ENCODE measurements at places on chromosomes 12 and 14.

GRCh38 chr12:92482599-92482998 is 220.2 kb upstream of the PLEKHG7 start:
- DNase-seq: no peak

DNA sequence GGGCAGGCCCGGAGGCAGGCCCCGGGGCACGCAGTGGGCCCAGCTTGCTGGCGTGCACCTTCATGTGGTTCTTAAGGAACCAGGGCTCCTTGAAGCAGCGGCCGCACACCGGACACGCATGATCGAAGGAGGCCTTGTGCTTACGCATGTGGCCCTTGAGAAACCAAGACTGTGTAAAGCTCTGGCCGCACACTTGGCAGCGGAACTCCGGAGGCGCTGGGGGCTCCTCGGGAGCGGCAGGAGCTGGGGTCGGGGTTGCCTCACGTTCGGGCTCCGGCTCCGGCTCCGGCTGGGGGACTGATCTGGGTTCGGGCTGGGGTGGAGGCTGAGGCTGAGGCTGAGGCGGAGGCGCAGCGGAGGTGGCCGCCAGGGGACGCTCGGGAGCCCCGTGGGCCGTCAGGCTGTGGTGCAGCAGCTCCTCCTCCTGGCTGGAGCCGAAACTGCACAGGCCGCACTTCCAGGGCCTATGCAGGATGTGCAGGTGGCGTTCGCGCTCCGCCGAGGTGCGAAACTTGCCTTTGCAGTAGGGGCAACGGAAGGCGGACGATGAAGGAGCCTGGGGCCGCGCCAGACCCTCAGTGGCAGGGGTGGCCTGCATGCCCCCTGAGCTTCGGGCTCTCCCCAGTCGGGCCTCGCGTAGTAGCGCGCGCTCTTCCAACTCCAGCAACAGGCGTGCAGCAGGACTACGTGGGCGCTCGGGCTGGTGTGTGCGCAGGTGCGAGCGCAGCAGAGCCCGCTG is 6.0 kb downstream of the ZNF219 start:
- peak; percentile 89 for DNase-seq

DNA sequence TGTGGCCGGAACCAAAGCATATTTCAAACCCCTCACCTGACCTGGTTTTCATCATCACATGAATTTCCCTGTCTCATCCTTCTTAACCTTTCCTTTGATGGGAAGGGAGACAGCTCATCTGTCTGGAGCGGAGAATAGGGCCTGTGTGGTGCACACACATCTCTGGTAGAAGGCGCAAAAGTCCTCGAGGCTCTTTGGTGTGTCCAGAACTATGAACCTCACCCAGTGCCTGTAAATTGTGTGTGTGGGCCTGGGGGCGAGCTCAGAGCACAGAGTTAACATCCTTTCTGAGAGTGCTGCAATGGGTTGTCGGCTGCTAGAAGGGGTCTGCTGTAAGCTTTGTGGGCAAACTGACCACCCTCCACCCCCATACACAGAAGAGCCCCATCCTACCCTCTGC is 749 bp downstream of the GALNT6 start:
- DNase-seq: no peak

- DNase-seq: peak; percentile 51
These were observed 118.8 kb upstream of the DIO3 start for GRCh38 chr14:101442451-101442850.

GRCh38 chr12:63862969-63863230 is 18.4 kb downstream of the SRGAP1 start:
- DNase-seq: no peak
